ENCODE measurements at places on chromosomes 12 and 14.

DNA sequence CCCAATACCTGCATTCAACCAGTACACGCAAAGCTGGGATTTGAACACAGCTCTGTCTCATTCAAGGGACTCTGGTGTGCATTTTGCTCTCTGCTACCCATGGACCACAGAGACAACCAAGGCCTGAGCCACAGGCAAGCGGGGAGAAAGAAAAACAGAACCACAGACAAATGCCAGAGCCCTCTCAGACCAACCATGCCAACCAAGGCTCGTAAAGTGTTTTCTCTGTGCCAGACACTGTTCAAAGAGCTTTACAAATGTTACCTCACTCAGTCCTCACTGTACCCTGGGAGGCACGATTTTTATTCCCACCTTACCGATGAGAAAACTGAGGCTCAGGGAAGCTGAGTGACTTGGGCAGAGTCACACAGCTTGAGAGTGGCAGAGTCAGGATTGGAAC, 32.4 kb upstream of the EML1 start:
- no peak for DNase-seq

GRCh38 chr12:49881415-49882247, 22.1 kb downstream of the FAIM2 start:
- no peak for DNase-seq

- no peak for DNase-seq
Measured at GRCh38 chr12:27467641-27468040, 21.1 kb downstream of the SMCO2 start.

DNA sequence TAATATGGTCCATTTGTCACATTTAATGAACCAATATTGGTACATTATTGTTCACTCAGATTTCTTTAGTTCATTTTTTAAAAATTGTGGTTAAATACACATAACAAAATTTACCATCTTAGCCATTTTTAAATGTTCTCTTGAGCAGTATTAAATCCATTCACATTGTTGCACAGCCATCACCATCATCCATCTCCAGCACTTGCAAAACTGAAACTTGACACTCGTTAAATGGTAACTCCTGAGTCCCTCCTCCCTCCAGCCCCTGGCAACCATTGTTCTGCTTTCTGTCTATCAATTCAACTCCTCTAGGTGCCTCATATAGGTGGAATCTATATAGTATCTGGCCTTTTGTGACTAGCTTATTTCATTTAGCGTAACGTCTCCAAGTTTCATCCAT, 86.4 kb downstream of the ACACB start:
- DNase-seq, result no peak
